Small intestine (tissue), 16 donors: ENCODE measurements at places on chromosomes 7 and 10. TPM values are rescaled to one million over a fixed set of nuclear protein-coding genes. Genes with fewer than 3 reads are reported as not detected.
A peak's percentile ranks its signal among the peaks of the same experiment; 100 is the strongest.

The FZD8 gene
- polyA plus RNA-seq, result 4.3 TPM

The TYW1B gene
- 1.1 TPM for polyA plus RNA-seq

GRCh38 chr10:48885376-48885775, 54.3 kb downstream of the LRRC18 start:
- no peaks in the 10 kb centered on the region for H3K4me1 ChIP-seq
- H3K27me3 ChIP-seq, result no peaks in the 10 kb centered on the region
- no peak overlapping the region for H3K4me3 ChIP-seq
- peak; percentile 37 for DNase-seq

DNA sequence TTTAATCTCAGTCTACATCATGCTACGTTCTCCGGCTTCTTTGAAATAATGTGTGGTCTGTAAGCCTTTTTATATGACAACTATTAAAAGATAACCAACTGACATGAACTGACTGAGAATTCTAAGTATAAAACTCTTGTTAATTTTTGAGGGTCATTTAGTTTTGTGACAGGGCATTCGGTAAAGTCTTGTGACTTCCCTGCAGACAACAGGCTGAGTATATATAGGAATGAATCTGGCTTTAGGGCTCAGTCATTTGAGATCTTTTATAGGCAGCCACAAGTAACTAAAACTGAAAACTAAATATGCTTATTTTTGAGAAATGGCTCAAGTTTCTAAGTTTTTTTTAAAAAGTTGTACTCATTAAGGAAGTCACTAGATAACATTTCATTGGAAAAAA, 62.5 kb upstream of the SCIN start:
- H3K27ac ChIP-seq, result no peak overlapping the region
- no peak overlapping the region for H3K4me3 ChIP-seq
- H3K36me3 ChIP-seq, result no peaks in the 10 kb centered on the region
- no peak for DNase-seq
- no peaks in the 10 kb centered on the region for H3K27me3 ChIP-seq

GRCh38 chr7:521221-522070, 1.8 kb upstream of the PDGFA start:
- DNase-seq, result no peak
- no peak overlapping the region for H3K4me3 ChIP-seq
- no peaks in the 10 kb centered on the region for H3K4me1 ChIP-seq
- no peak overlapping the region for H3K27ac ChIP-seq

DNA sequence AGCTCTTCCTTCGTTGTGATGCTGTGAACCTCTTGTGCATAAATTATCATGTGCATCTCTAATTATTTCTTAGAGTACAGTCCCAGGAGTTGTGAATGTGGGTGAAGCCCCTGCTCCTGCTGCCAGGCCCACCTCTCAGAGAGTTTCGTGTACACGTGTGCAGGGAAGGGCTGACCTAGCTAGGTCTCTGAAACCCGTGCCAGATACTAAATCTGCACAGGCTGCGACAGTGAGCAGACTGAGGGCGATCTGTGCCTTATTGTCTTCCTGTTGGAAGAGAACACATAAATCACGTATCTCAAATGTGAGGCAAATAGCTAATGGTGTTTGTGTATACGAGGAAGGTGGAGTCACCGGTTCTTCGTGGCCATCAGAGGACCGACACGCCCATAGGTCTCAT, 71.8 kb upstream of the DNAJB6 start:
- no peaks in the 10 kb centered on the region for H3K27me3 ChIP-seq
- no peak overlapping the region for H3K27ac ChIP-seq
- no peaks in the 10 kb centered on the region for H3K4me1 ChIP-seq

- peak overlapping the region; percentile 98 for H3K27ac ChIP-seq
- DNase-seq, result peak; percentile 43
- H3K4me1 ChIP-seq, result peaks cover 11% of the 10 kb centered on the region
- H3K4me3 ChIP-seq, result no peak overlapping the region
- no peaks in the 10 kb centered on the region for H3K36me3 ChIP-seq
Measured at GRCh38 chr10:112955582-112956421, 5.8 kb downstream of the TCF7L2 start.

GRCh38 chr7:114647518-114647917, 232.9 kb downstream of the FOXP2 start:
- no peak overlapping the region for H3K27ac ChIP-seq
- no peak overlapping the region for H3K4me3 ChIP-seq
- no peak for DNase-seq
- peaks cover 2% of the 10 kb centered on the region for H3K36me3 ChIP-seq
- H3K27me3 ChIP-seq, result no peaks in the 10 kb centered on the region

- H3K27ac ChIP-seq, result no peak overlapping the region
- H3K4me3 ChIP-seq, result no peak overlapping the region
- no peaks in the 10 kb centered on the region for H3K4me1 ChIP-seq
- no peaks in the 10 kb centered on the region for H3K36me3 ChIP-seq
Measured at GRCh38 chr10:56551037-56551436, 190.0 kb upstream of the ZWINT start.

The PDCD4 gene
- 346 TPM for polyA plus RNA-seq

DNA sequence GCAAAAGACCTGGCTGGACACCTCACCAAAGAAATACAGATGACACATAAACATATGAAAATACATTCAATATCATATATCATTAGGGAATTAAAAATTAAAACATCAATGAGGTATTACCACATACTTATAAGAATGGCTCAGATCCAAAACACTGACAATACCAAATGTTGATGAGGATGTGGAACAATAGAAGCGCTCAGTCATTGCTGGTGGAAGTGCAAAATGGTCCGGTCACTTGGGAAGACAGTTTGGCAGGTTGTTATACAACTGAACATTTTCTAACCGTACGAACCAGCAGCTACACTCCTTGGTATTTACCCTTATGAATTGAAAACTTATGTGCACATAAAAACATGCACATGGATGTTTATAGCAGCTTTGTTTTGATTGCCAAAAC, 38.5 kb downstream of the ZMYND11 start:
- H3K27me3 ChIP-seq, result no peaks in the 10 kb centered on the region
- H3K4me3 ChIP-seq, result no peak overlapping the region
- no peaks in the 10 kb centered on the region for H3K4me1 ChIP-seq
- H3K36me3 ChIP-seq, result no peaks in the 10 kb centered on the region
- no peak overlapping the region for H3K27ac ChIP-seq
- DNase-seq, result no peak

GRCh38 chr7:19674266-19674960, 34.4 kb downstream of the POLR1F start:
- H3K27me3 ChIP-seq, result no peaks in the 10 kb centered on the region
- no peaks in the 10 kb centered on the region for H3K4me1 ChIP-seq
- no peaks in the 10 kb centered on the region for H3K36me3 ChIP-seq
- H3K27ac ChIP-seq, result no peak overlapping the region
- no peak overlapping the region for H3K4me3 ChIP-seq

- no peaks in the 10 kb centered on the region for H3K36me3 ChIP-seq
- no peak for DNase-seq
- H3K27ac ChIP-seq, result no peak overlapping the region
- H3K4me3 ChIP-seq, result no peak overlapping the region
- no peaks in the 10 kb centered on the region for H3K27me3 ChIP-seq
- no peaks in the 10 kb centered on the region for H3K4me1 ChIP-seq
Measured at GRCh38 chr7:81704595-81704994, 65.3 kb downstream of the HGF start.

DNA sequence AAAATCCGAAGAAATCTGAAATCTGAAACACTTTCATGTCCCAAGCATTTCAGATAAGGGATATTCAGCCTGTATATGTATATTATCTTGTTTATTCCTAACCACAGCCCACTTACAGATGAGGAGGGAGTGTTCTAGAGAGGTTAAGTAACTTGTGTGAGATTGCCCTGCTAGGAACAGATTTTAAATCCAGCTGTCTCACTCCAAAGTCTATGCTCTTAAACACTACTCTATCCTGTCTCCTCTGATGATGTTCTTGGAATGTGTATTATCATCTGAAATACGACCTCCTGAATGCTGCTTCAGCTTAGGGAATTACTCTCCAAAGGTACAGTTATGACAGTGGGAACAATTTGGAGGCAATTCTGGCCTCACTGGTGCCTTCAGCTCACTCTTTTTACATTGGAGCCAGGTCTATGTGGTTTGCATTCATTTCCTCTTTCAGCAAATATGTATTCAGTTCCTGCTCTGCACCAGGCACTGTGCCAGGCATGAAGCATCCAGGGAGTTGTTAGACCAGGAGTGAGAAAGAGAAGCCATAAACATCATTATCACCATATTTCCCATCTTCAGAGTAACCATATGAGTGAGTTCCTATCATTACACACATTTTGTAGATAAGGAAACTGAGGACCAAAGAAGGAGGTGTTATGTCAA, 70.2 kb downstream of the NOC3L start:
- DNase-seq, result no peak
- no peaks in the 10 kb centered on the region for H3K36me3 ChIP-seq
- no peak overlapping the region for H3K27ac ChIP-seq

- H3K36me3 ChIP-seq, result peaks cover 2% of the 10 kb centered on the region
- H3K27ac ChIP-seq, result no peak overlapping the region
- DNase-seq, result no peak
- H3K27me3 ChIP-seq, result no peaks in the 10 kb centered on the region
- peaks cover 10% of the 10 kb centered on the region for H3K4me1 ChIP-seq
Measured at GRCh38 chr7:92794831-92795230, 41.5 kb downstream of the CDK6 start.

DNA sequence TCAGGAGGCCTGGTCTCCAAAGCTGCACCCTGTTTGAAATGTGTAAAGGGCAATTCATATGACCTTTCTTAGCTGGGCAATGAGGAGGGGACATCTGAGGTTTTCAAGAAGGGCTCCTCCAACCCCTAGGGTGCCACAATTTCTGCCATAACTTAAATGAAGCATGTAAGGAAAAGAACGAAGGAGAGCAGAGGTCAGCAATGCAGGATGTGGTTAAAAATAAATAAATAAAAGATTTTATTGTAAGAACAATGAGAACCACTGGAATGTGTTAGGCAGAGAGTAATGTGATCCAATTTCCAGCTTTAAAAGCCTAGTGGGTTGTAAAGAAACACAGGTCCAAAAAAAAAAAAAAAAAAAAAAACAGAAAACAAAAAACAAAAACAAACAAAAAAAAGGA, 673.1 kb downstream of the TNS3 start:
- no peak overlapping the region for H3K4me3 ChIP-seq
- H3K27me3 ChIP-seq, result no peaks in the 10 kb centered on the region
- no peak for DNase-seq
- no peaks in the 10 kb centered on the region for H3K36me3 ChIP-seq
- no peak overlapping the region for H3K27ac ChIP-seq

- H3K36me3 ChIP-seq, result no peaks in the 10 kb centered on the region
- DNase-seq, result no peak
- H3K27ac ChIP-seq, result no peak overlapping the region
- H3K4me1 ChIP-seq, result peaks cover 6% of the 10 kb centered on the region
- H3K27me3 ChIP-seq, result peaks cover 3% of the 10 kb centered on the region
Measured at GRCh38 chr7:45155357-45155900, 2.2 kb upstream of the RAMP3 start.

The MPP7 gene
- polyA plus RNA-seq, result 6.7 TPM

GRCh38 chr10:75283671-75284470, 48.1 kb upstream of the COMTD1 start:
- no peaks in the 10 kb centered on the region for H3K36me3 ChIP-seq
- no peak overlapping the region for H3K4me3 ChIP-seq
- H3K4me1 ChIP-seq, result no peaks in the 10 kb centered on the region
- H3K27ac ChIP-seq, result no peak overlapping the region

GRCh38 chr10:33215154-33215553, 119.3 kb downstream of the NRP1 start:
- no peaks in the 10 kb centered on the region for H3K4me1 ChIP-seq
- H3K27me3 ChIP-seq, result no peaks in the 10 kb centered on the region
- no peak for DNase-seq
- H3K36me3 ChIP-seq, result peaks cover 4% of the 10 kb centered on the region

DNA sequence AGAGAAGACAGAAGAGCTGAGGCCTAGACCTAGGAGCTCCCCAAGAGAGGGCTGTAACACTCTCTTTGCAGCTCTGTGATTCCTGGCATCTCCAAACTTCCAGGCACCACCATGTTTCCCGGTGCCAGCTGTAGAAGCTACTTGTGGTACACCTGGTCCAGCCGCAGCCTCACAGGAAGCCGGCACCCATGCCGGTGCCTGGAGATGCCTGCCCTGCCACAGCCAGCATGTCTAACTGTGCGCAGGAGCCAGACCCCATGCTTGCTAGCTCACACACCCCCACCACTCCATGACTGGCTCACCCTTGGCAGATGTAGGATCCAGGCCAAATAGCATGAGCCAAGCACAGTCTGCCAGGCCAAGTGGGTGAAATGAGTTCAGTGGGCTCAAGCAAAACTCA, 211.7 kb upstream of the GNAI1 start:
- no peak overlapping the region for H3K27ac ChIP-seq
- no peaks in the 10 kb centered on the region for H3K36me3 ChIP-seq
- no peak for DNase-seq
- no peak overlapping the region for H3K4me3 ChIP-seq

DNA sequence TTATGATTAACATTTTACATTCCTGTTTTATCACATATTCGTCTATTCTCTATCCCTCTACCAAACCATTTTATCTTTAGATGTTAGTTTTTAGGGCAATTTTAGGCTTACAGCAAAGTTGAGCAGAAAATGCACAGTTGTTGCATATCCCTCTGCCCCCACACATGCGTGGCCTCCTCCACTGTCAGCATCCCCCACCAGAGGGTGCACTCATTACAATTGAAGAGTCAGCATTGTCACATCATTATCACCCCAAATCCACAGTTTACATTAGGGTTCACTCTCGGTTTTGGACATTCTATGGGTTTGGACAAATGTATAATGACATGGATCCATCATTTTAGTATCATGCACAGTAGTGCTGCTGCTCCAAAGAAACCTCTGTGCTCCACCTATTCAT, 86.4 kb downstream of the WDR37 start:
- no peak for DNase-seq
- H3K27me3 ChIP-seq, result no peaks in the 10 kb centered on the region
- no peaks in the 10 kb centered on the region for H3K36me3 ChIP-seq
- no peaks in the 10 kb centered on the region for H3K4me1 ChIP-seq

GRCh38 chr7:11698384-11698871, 133.6 kb downstream of the THSD7A start:
- H3K4me3 ChIP-seq, result no peak overlapping the region
- no peak overlapping the region for H3K27ac ChIP-seq
- no peaks in the 10 kb centered on the region for H3K27me3 ChIP-seq
- H3K36me3 ChIP-seq, result no peaks in the 10 kb centered on the region
- DNase-seq, result no peak
- no peaks in the 10 kb centered on the region for H3K4me1 ChIP-seq

- H3K36me3 ChIP-seq, result no peaks in the 10 kb centered on the region
- no peak overlapping the region for H3K4me3 ChIP-seq
- no peak overlapping the region for H3K27ac ChIP-seq
- DNase-seq, result peak; percentile 13
- no peaks in the 10 kb centered on the region for H3K4me1 ChIP-seq
- no peaks in the 10 kb centered on the region for H3K27me3 ChIP-seq
Measured at GRCh38 chr7:154744256-154744860, 258.6 kb downstream of the PAXIP1 start.

GRCh38 chr7:66867198-66867790, 53.7 kb upstream of the TMEM248 start:
- H3K27ac ChIP-seq, result no peak overlapping the region
- no peaks in the 10 kb centered on the region for H3K4me1 ChIP-seq
- H3K27me3 ChIP-seq, result no peaks in the 10 kb centered on the region
- no peak overlapping the region for H3K4me3 ChIP-seq

DNA sequence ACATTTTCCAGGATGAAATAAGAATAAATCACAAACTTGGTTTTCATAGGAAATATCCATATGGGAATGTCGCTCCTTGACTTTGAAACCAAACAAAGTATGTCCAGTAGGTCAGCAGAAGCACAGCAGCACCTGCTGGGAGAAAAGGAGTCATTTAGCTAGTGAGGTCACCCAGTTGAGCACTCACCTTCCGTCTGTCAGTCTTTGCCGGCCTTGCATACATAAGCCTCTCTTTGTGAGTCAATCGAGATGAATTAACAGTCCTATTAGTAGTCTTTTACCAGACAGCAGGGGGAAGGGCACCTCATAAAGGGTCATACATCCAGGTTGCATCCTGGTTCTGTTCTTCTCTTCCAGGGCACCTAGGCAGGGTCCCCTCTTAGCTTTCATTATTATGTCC, 232.5 kb upstream of the FZD1 start:
- H3K27me3 ChIP-seq, result no peaks in the 10 kb centered on the region
- no peak overlapping the region for H3K4me3 ChIP-seq
- no peak overlapping the region for H3K27ac ChIP-seq

The CPA4 gene
- polyA plus RNA-seq, result not detected
